G401 (cell line): ENCODE measurements at places on chromosomes 11 and 22.

DNA sequence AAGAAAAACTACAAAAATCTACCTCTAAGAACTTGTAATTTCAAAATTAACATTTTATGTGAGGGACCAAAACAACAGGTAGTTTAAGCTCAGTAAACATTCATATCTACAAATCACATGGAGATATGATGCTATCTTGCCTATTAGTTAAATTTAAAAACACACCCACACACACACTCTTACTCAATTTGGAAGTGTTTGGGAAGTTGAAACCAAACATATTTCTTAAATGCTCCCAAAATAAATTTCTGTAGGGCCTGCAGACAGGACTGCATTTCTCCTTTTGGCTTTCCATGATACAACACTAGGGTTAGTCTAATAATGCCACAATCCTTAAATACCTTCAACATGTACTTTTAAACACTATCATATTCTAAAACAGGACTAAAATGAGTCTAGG lies 7.0 kb downstream of the PITPNB start:
- DNase-seq = no peak

DNA sequence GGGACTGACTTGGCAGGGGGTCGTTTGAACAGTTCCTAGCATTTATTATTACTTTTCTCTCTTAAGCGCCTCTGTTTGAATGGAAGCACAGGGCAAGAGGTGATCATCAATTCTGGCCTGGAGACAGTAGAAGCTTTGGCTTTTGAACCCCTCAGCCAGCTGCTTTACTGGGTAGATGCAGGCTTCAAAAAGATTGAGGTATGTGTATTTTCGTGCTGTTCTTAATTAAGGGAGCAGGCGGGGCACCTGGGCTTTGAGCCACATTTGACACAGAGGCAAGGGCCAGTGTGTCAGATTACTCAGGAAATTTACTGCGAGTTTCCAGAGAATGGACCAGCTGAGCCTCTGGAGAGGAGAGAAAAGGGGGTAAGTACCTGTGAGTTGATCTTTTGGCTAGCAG lies 102.4 kb upstream of the SORL1-AS1 start:
- no peak for DNase-seq

GRCh38 chr22:28344918-28345703 lies 334.5 kb downstream of the TTC28 start:
- DNase-seq = no peak

- DNase-seq = no peak
These were observed 79.7 kb downstream of the LARGE2 start for GRCh38 chr11:46002189-46002588.

DNA sequence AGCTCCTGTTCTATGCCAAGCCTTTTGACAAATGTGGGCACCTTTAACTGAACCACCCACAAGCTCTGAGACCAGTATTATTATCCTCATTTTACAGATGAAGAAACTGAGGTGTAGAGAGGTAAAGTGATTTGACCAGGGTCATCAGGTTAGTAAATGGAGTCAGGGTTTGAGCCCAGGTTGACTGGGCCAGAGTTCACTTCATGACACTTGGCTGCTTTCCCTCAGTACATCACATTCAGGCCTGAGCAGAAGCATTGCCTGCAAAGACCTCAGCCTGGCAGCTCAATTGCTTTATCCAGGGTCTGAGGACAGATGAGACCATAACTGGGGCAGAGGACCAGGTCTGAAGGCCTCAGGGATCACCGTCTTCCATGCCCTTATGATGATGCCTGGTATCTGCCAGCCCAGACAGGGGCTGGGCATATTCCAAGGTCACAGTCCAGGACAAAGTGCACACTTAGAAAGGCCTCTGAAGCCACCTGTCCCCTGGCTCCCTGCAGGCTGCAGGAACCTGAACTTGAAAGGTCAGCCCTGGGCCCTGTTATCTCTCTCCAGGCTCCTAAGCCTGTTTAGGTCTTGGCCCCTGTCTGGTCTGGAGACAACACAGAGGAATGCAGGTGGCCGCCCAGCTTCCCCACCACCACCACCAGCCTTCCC lies 32.0 kb downstream of the POU2AF3 start:
- no peak for DNase-seq

GRCh38 chr11:47234669-47235100 lies 13.9 kb downstream of the ACP2 start:
- peak; percentile 84 for DNase-seq

DNA sequence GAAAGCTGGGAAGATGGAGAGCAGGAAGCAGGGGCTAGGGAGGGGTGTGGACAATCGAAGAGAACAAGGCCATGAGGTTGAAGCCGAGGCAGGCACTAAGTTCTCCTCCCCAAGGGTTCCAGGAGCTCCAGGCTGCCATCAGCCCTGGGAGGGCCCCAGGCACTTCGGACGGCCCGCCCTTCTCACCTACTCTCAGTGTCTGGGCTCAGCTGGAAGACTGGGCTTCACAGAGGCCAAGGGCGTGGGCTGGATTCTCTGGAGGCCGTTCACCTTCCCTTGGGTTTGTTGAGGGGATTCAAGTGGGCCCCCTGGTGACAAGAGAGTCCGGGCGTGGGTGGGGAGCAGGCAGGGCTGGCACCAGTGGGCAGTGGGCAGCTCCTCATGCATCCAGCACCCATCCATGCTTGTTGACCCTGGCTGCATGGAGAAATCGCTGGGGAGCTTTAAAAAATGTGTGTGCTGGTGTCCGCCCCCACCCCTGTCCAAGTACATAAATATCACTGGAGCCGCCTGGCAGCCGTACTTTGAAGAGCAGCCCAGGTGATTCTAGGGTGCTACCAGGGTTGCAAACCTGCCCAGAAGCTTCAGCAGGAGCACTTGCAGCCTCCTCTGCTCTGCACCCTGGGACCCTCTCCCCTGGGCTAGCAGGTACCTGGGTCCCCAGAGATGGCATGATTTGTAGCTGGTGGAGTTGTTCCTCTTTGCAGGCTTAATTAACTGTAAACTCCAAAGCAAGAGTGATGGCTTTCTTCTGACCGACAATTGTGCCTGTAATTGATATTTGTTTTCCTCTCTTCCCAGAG lies 74.3 kb downstream of the RTL6 start:
- DNase-seq = no peak

DNA sequence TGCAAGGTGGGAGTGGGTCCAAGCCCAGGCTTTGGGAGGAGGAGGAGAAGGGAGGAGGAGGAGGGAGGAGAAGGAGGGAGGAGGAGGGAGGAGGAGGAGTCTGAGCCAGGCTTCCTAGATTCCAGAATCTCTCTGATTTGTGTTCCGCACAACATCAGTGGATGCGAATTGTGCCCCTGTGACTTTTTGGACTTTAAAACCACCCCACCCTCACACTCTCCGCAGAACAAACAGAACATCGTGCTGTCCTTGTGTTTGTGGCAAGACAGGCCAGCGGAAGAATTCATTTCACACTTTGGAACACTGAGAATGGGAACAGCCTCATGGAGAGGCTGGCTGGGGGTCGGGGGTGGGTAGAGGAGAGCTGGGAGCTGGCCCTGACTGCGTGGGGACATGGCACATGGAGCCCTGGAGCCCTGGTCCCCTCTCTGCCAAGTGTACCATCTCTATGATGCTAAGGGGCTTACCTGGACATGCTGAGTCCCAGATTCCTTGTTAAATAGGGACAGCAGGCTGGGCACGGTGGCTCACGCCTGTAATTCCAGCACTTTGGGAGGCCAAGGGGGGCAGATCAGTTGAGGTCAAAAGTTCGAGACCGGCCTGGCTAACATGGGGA lies 16.4 kb upstream of the SHANK2 start:
- DNase-seq = no peak
